NCI-H526 treated with DMSO at 0.1 percent for 48 hours (cell line): ENCODE measurements at places on chromosomes 16 and 17.

GRCh38 chr16:51569203-51569931, 418.3 kb upstream of the SALL1 start:
- no peak for DNase-seq

DNA sequence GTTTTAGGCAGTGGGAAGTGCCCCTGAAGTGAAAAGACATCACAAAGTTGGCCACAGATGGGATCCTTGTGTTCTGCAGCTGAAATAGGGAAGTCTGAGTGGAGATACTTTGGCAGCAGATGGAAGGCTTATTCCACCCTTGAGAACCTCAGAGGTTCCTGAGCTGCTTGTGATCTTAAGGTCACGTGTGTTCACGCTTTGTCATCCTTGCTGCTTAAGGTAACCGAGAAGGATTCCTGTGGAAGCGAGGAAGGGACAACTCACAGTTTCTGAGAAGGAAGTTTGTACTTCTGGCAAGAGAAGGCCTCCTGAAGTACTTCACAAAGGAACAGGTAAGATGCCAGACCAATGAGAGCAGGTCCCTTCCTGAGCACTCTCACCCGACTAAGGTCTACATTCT, 12.2 kb downstream of the ADAP2 start:
- DNase-seq: no peak

DNA sequence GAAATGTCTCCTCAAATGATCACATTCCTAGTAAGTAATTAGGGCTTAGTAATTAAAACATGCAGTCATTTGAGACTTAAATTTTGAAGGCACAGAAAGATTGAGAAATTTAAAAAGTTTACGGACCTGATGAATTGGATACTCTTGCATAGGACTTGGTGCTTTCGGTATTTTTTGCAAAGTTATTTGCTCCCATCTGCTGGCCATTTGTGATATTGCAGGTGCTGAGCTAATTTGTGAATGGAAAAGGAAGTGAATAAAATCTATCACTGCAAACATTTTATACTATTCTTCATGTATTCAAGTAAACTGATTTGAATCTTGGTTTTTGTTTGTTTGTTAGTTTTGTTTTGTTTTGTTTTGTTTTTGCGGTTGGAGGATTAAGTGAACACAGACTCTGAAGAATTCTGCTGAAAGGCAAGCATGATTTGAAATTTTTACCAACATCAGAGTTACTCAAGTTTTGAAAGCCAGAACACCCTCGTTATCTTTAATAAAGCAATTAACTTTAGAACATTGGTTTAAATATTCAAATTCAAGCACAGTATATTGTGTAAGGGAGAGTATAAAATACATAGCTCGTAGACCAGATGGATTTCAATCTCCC, 689.5 kb upstream of the RBFOX1 start:
- no peak for DNase-seq

GRCh38 chr16:87493608-87494280, 920 bp upstream of the ZCCHC14 start:
- peak; percentile 10 for DNase-seq

GRCh38 chr16:72255786-72256185, 83.8 kb upstream of the PMFBP1 start:
- no peak for DNase-seq
